ENCODE measurements at places on chromosomes 2 and 18.

- peak; percentile 63 for DNase-seq
Measured at GRCh38 chr2:10658041-10658913, 31.5 kb downstream of the NOL10 start.

- DNase-seq, result no peak
Measured at GRCh38 chr2:173898178-173898668, 67.0 kb downstream of the SP3 start.

DNA sequence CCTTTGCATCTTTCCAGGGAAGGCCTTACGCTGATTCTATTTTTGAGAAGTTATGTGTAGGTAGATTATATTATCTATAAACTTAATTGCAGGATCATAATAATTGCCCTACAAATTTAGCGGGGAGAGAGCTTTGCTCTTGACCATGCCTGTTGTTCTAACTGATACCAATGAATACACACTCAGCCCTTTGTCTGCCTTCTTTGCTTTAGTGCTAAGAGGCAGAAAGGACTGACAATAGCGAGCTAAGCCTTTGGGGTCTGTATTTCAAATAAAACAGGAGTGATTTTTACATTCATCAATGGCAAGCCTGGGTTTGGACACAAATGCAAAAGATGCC lies 115.3 kb upstream of the STON1 start:
- no peak for DNase-seq

DNA sequence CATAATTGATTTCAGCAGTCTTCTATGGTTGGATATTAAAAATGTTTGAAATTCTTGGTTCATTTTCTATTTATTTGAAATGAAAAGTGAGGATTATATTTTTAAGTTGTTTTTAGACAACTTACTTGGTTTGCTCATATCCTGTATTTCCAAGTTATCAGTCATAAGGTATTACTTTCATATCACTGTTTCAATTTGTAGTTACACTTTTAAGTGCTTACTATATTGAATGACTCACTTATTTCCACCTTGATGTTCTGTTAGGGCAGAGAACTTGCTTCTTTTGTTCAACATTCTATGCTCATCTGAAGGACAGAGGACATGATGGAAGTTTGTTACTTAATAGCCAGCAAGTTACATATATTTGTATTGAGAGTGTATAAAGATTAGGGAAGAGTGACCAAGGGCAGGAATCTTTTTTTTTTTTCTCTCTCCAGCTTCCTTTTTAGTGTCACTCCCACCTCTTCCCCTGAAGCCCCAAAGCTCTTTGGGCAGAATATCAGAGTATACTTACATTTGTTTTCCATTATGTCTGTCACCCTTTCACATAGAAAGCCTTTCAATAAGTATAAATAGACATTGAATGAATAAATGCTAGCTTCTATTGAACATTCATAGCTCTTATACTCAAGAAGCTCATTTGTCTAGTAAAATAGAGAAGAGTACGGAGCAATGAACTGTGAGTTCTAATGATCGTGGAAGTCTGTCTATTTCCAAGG lies 28.1 kb downstream of the PIK3C3 start:
- no peak for DNase-seq

DNA sequence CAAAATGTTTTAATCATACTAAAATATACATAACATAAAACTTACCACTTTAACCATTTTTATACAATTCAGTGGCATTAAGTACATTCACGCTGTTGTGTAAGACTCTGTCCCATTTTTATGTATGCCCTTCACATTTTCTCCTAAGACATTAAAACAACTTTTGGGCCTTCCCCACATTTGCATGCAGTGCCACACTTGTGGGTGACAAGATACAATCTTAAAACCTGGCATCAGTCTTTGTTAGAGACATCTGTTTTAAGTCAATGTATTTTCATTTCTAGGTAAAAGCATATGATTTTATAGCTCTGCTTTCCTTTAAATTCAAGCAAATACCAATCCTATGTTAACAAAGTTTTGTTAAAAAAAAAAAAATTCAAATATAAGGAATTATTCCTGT lies 17.3 kb downstream of the SPRED2 start:
- DNase-seq, result no peak

DNA sequence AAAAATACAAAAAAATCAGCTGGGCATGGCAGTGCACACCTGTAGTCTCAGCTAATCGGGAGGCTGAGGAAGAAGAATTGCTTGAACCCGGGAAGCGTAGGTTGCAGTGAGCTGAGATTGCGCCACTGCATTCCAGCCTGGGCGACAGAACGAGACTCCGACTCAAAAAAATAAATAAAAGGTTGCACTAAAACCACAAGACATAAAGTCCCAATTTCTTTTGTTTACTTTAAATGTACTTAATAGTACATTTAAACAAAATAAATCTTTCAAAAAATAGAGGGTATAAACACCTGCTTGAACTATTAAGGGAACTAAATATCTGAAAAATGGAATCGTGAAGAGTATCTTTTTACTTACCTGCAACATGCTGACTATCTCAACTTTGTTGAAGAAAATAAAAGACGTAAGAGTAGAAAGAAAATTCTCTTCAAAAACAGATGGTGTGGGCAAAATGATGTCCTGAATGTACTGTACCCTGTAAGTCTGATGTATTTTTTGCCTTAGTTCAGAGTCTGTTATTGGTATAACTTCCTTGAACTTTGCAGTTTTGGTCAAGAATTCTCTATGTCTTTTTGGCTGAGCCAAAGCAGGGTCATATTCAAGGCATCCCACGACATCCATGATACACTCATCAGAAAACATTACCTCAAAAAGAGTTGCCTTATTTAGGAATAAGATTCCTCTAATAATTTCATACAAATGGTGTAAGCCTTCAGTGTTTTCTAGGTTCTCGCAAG lies 19.2 kb downstream of the PPP4R3B start:
- DNase-seq, result no peak

GRCh38 chr2:200396781-200397242 lies 90.3 kb downstream of the SPATS2L start:
- DNase-seq, result no peak

DNA sequence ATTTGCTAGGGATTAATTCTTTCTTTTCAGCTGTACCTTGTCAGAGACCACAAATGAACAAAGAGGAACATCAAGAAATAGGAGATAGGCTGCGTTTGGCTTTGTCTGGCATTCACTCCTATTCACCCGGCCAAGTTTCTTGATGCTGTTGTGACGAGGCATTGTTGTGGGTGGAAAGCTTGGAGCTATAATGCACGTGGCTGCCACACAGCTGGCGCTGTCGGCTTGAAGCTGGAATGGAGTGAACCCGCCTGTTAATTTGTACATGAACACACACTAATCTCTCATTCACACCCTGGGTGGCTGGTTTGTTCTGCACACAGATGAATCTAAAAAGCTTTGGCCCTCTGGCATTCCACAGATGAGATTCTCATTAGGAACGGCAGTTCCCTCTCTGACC lies 274.9 kb upstream of the GYPC start:
- no peak for DNase-seq

GRCh38 chr2:219689676-219690628 lies 62.5 kb downstream of the SLC4A3 start:
- DNase-seq, result peak; percentile 43

All from hepatic stellate cell (primary cell).